Retina (tissue), 1 donor: ENCODE measurements at places on chromosomes 5 and 9.

DNA sequence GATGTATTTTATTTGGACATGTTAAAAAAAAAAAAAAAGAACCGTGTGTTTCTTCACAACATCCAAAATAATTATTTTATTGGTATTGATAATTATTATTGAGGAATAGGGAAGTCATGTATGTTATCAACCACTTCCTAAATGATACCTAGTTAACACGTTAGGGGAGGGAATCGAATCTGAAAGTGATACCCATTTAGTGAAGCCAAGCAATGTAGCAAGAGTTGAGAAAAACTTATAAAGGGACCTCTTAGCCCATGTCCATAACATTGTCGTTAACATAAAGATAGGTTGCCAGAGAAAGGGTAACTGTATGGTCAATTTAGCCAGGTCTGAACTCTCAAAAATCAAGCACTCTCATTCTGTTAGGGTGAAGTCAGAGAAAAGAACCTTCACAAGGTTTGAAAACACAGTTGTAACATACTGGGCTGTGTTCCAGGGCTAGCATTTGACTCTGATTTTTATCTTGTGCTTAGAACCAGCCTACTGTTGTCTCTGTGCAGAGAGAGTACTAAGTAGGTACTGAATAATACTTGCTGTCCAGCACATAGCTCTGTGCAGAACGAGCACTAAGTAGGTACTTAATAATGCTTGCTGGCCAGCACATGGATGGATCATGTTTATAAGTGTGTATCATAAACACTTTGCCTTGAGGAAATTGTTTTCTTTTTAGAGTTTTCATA, 60.4 kb downstream of the GHR start:
- DNase-seq, result no peak

GRCh38 chr9:113299800-113300292, 3.3 kb downstream of the RNF183 start:
- DNase-seq, result no peak

DNA sequence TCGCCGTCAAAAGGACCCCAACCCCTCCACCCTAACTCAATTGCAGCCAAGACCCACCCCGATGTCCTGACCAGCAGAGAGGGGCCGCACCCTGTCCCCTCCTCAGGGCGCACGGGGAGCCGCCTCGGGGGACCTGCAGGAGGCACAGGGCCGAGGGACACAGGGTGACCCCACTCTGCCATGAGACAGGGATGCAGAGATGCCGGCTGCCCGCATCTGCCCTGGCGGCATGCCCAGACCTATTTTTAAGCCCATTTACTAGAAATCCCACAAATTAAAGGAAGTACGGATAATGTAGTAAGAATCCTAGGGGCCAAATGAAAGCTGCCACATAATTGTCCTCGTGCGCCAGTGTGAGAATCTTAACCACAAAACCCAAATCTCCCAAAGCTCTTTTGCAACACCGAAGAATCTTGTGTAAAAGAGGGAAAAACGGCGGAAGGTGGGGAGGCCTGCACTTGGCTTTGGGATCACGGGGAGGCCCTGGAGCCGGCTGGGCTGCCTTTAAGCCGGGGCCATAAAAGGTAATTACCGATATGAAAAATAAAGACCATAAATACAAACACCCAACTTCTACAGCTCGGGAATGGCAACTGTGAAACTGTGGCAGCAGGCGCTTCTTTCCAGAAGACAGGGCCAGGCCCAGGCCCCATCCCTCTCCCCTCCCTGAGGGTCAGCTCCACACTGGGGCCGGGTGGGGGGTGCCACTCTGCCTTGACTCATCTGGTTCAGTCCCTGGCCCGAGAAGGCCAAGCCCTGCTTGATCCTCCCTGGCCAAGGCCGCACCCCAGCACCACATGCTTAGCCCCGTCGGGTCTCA, 35.0 kb downstream of the NACC2 start:
- DNase-seq, result no peak

DNA sequence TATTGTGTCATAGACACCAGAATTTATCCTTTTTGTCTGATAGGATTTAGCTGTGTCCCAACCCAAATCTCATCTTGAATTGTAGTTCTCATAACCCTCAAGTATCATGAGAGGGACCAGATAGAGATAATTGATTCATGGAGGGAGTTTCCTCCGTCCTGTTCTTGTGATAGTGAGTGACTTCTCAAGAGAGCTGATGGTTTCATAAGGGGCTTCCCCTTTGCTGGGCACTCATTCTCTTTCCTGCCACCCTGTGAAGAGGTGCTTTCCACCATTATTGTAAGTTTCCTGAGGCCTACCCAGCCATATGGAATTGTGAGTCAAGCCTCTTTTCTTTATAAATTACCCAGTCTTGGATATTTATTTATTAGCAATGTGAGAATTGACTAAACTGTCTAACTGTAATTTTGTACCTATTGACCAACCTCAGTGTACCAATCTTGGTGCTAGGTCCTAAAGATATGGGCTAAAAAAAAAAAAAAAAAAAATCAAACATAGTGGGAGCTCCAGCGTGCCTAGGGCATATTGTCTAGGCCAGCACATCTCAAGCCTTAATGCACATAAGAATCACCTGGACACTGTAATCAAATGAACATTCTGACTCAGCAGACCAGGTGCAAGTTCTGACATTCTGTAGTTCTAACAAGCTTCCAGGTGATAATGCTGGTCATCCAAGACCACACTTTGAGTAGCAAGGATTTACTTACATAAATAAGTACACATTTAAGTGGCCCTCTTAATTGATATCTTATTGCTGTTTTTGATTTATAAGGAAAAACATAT, 30.5 kb downstream of the ST8SIA4 start:
- DNase-seq, result no peak

DNA sequence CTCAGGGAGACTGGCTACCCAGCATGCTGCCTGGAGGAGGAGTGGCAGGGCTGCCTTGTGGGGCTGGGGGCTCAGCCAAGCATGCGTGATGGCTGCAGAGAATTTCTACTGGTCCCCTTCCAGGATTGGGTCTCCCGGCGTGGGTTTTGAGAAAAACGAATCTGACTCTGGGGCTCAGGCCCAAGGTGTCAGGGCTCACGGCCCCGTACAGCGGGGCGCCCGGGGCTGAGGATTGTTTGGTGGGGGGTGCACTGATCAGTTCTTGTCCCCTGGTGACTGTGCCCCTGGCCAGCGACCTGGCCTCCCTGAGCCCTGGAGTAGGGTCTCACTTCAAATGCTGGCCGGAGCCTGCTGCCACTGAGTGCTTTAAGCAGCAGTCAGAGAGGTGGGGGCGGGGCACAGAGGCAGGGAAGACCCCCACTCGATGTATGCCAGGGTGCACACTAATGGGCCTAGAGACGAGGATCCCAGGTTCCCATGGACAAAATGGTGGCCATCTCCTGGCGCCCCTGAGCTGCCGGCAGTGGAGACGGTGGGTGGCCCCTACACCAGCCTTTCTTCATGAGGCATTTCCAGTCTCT, 45.5 kb upstream of the RNU6ATAC start:
- peak; percentile 1 for DNase-seq

- no peak for DNase-seq
Measured at GRCh38 chr5:176373100-176373818, 8.0 kb downstream of the ARL10 start.

DNA sequence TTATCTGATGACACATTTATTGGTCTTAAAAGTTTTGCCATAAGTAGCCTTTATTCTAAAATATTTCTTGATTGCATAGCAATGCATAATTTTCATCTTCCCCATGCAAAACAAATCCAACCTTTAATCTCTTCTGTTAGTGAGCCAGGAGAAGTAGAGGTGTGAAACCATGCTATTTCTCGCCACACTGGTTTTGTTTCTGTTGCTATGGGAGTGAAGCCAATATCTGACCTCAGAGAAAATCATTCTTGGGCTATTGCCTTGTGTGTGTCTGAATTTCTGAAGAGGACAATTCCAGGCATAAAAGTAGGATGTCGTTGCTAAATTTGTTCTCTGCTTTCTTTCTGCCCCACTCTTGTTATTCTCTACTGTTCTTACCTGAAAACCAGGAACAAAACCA, 183.6 kb downstream of the PTTG1 start:
- no peak for DNase-seq

DNA sequence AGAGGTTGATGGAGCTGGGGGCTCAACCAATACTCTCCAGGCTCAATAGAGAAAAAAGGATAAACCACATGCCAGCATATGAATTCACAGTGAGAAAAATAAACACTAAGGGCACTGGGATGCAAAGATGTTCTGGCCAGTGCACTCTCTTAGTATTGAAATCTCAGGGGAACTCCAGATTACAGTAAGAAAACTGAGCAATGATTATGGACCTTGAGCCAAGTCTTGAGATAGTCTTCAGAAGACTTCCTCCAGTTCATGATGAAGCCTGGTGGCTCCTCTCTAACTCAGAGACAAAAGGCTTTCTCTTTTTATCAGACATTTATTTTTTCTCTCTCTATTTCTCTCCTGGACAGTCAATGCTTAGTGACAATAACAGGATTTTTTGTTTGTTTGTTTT, 139.8 kb upstream of the SPEF2 start:
- DNase-seq, result no peak

DNA sequence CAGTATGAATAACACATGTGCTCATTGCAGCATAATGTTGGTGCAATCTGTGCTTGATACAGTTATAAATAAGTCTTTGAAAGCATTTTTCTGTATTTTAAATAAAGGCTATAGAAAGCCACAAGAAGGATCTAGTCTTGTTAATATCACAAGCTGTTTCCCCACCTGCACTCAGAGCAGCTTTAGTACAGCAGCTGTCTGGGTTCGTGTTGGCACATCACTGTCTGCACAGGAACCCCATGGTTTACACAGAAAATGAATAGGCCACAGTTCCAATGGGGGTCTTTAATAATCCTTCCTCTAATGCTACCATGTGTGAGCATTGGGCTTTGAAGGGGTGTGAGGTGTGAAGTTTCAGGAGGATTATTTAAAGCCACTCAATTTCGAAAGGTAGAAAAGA, 2269.7 kb downstream of the MAT2B start:
- no peak for DNase-seq

DNA sequence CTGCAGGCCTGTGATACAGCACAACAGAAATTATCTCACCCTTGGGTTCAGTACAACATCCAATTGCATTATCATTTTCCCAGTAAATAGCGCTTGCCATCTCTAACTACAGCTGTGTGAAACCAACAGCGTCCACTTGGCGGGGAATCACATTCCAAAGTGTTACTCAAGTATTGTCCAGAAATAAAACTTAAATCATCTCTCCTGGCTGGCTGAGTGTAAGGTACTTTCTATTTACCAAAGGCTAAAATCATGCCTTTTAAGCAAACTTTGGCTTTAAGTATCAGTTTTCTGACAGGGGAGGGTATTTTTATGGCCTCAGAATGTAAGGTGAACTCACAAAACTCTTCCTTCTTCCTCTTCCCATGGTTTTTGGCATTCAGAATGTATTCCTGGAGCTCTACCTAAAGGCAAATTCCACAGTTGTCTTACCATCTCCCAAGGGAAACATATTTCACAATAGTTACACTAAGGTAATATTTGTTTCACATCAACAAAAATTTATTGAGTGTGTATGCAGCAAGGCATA, 205.6 kb upstream of the MPDZ start:
- no peak for DNase-seq

GRCh38 chr5:65900746-65901145, 25.6 kb upstream of the ERBIN start:
- no peak for DNase-seq

GRCh38 chr5:105874316-105874715, 1796.4 kb downstream of the EFNA5 start:
- DNase-seq, result no peak
